ENCODE measurements at places on chromosomes 2 and 18. TPM values are rescaled to one million over a fixed set of nuclear protein-coding genes. Genes with fewer than 3 reads are reported as not detected.

GRCh38 chr2:127305990-127306585 is 12.1 kb upstream of the ERCC3 start:
- DNase-seq = no peak
- peaks cover 20% of the 10 kb centered on the region for H3K36me3 ChIP-seq
- no peak overlapping the region for H3K27ac ChIP-seq

GRCh38 chr2:209473930-209474419 is 50.1 kb downstream of the MAP2 start:
- H3K36me3 ChIP-seq = no peaks in the 10 kb centered on the region
- H3K4me3 ChIP-seq = no peak overlapping the region
- H3K27me3 ChIP-seq = no peaks in the 10 kb centered on the region
- H3K27ac ChIP-seq = no peak overlapping the region
- DNase-seq = no peak
- H3K4me1 ChIP-seq = no peaks in the 10 kb centered on the region

- no peaks in the 10 kb centered on the region for H3K4me1 ChIP-seq
- H3K27ac ChIP-seq = no peak overlapping the region
- no peak for DNase-seq
Measured at GRCh38 chr2:26534098-26534864, 56.4 kb upstream of the OTOF start.

GRCh38 chr2:173079141-173079540 is 3.5 kb downstream of the MAP3K20 start:
- no peak overlapping the region for H3K4me3 ChIP-seq
- no peaks in the 10 kb centered on the region for H3K27me3 ChIP-seq
- no peaks in the 10 kb centered on the region for H3K4me1 ChIP-seq
- DNase-seq = no peak

- no peaks in the 10 kb centered on the region for H3K4me1 ChIP-seq
- no peaks in the 10 kb centered on the region for H3K27me3 ChIP-seq
- H3K4me3 ChIP-seq = no peak overlapping the region
- H3K36me3 ChIP-seq = no peaks in the 10 kb centered on the region
- DNase-seq = no peak
Measured at GRCh38 chr2:119549241-119549640, 5.0 kb downstream of the CFAP221 start.

DNA sequence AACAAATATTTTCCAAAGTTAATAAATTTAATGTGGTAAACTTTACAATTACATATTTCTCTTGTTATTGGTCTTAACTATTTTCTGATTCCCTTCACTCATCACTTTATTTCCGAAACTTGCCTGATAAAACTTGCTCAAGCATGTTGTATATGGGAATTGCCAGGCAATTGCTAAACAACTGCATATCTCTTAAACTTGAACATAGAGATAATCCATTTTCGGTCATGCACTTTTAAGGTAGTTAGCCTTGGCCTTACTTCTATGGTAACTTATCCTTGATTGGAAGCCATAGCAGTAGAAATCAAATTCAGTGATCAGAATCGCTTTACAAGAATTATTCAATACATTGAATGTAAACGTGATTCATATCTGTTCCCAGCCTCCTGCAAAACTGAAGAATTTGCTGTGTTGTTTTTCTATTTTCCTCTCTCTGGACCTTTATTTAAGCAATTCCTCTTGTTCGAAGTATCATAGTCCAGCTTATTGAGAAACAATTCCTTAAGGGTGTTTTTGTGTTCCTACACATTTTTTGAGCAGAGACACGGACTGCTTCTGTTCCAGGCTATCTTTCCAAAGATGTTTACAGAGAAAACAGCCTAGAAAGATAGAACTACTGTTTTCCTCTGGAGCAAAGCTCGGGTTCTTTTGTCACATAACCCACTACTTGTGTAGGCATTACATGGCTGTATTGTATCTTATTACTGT is 674.3 kb downstream of the IRS1 start:
- DNase-seq = no peak
- H3K4me3 ChIP-seq = no peak overlapping the region
- H3K27ac ChIP-seq = no peak overlapping the region
- H3K27me3 ChIP-seq = no peaks in the 10 kb centered on the region
- H3K4me1 ChIP-seq = no peaks in the 10 kb centered on the region

- no peaks in the 10 kb centered on the region for H3K27me3 ChIP-seq
- H3K36me3 ChIP-seq = no peaks in the 10 kb centered on the region
- DNase-seq = no peak
- no peak overlapping the region for H3K4me3 ChIP-seq
- H3K27ac ChIP-seq = no peak overlapping the region
- no peaks in the 10 kb centered on the region for H3K4me1 ChIP-seq
Measured at GRCh38 chr2:240900141-240900860, 4.3 kb upstream of the MAB21L4 start.

GRCh38 chr2:3141696-3142095 is 235.9 kb downstream of the EIPR1 start:
- no peak overlapping the region for H3K4me3 ChIP-seq
- no peak for DNase-seq
- no peaks in the 10 kb centered on the region for H3K27me3 ChIP-seq
- H3K4me1 ChIP-seq = no peaks in the 10 kb centered on the region
- no peak overlapping the region for H3K27ac ChIP-seq

GRCh38 chr18:78364388-78364960 is 615.1 kb upstream of the SALL3 start:
- H3K4me3 ChIP-seq = no peak overlapping the region
- no peaks in the 10 kb centered on the region for H3K27me3 ChIP-seq
- no peaks in the 10 kb centered on the region for H3K36me3 ChIP-seq
- H3K4me1 ChIP-seq = no peaks in the 10 kb centered on the region

- no peak overlapping the region for H3K27ac ChIP-seq
- no peaks in the 10 kb centered on the region for H3K36me3 ChIP-seq
- no peak for DNase-seq
- H3K4me3 ChIP-seq = no peak overlapping the region
- H3K27me3 ChIP-seq = no peaks in the 10 kb centered on the region
Measured at GRCh38 chr2:186570604-186571003, 19.3 kb upstream of the ITGAV start.

DNA sequence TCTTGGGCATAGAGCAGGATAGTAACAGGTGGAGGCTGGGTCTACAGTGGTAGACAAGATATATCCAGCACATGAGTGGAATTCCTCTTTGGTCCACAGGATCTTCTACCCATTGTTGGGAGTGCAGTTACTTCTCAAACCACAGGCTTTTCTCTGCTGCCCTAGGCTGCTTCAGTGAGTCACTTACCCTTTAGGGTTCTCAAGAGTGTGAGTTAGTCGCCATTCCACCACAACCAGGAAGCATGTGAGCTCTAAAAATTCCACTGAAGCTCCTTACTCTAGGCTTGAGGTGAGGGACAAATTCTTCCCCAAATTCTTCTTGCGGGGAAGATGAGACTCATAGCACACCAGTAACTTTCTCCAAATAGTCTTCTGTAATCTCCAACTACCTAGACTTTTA is 189.4 kb downstream of the PLCL1 start:
- peaks cover 22% of the 10 kb centered on the region for H3K4me1 ChIP-seq
- no peak overlapping the region for H3K4me3 ChIP-seq
- H3K27me3 ChIP-seq = no peaks in the 10 kb centered on the region
- H3K27ac ChIP-seq = no peak overlapping the region
- DNase-seq = no peak

DNA sequence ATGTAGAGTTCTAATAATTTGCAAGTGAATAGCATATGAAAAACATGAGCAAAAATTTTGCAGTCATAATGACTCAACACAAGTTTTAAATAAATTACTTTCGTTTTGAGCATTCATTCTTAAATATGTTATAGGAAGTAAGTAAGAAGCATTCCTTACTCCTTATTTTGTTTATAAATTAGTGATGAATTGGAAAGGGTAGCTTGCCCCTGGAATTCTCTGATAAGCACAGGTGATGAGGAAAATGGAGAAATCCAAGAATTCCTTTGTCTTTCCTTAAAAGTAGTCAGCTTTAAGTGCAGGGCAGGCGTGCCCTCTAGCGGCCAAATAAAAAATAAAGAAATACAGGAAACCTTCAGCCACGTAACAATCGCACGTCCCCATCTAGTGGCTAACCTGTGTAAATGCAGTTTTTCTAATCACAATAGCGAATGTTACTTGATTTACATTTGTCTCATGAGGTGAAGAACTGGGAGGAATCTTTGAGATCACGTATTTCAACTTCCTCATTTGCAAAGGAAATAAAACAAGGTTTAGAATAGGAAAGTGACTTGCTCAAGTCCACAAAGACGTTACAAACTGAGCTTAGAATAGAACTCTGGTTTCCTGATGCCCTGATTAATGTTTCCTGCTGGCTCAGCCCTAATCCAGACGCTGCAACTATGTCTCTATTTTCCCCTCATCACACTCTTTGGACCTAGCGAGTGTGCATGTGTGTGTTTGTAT is 47.2 kb upstream of the ZNG1B start:
- H3K27me3 ChIP-seq = no peaks in the 10 kb centered on the region
- H3K27ac ChIP-seq = no peak overlapping the region
- H3K36me3 ChIP-seq = no peaks in the 10 kb centered on the region

DNA sequence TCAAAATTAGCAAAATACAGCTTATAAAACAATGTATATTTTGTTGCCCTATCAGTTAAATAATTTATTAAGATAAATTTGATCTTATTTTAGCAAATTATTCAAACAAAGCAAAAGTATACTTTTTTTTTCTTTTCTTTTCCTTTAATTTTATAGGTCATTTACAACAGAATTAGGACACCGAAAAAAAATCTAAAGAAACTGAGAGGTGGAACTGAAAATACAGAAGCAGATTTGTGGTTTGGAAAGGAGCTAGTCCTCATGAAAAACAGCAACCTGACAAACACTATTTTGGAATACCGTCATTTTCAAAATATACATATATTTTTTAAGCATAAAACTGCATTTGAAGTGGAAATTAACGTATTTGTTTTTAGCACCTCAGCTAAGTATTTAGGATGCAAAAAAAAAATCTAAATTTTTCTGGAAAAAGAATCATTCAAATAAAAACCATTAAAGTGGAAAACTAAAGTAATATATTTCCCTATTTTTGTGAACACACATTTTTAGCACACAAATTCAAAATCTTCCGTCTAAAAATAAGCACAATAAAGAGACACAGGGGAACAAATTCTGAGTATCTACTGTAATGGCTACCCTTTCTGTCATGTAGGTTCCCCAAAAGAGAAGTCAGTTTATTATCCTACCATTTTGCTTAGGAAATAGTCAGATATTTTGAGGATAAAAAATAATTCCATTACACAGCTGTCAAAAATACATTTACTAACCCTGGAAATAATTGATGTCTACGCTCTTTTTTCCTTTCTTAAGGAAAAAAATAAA is 2.7 kb downstream of the CCDC88A start:
- H3K27me3 ChIP-seq = no peaks in the 10 kb centered on the region
- H3K27ac ChIP-seq = peak overlapping the region; percentile 13
- no peaks in the 10 kb centered on the region for H3K36me3 ChIP-seq
- H3K4me1 ChIP-seq = peaks cover 17% of the 10 kb centered on the region
- no peak for DNase-seq
- no peak overlapping the region for H3K4me3 ChIP-seq

DNA sequence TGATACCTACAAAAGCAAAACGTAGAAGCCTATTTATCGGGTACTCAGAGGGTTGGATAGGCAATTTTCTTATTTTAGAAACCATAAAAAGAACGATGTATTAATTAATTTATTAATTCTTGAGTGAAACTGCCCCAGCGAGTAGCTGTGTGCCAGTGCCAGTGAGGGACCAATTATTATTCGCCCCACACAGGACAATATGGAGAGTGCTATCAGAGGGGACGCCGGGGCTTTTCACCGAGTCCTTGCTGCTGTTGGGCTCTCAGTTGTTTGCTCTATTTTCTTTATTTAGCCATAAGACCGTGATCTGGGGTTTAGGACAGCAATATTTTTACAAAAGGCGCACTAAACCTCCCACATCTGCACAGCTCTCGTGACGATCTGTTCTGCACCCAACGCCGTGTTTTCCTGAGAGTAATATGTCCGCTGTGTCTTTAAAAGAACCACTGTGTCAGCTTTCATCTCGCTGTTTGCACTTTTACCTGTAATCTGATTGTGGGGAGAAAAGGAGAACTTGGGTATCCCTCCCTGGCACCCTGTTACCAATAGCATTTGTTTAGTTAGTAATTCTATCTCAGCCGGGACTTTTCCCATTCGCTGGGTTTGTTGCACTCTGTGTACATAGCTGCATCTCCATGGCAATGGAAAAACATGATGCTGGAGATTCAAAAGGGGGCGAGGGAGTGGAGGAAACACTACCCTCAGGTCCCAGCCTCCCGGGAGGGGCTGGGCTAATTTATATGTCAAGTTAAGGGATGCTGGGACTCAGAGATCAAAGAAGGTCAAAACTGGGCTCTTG is 30.1 kb upstream of the ZNF516 start:
- no peaks in the 10 kb centered on the region for H3K4me1 ChIP-seq
- no peak overlapping the region for H3K27ac ChIP-seq
- DNase-seq = no peak
- no peak overlapping the region for H3K4me3 ChIP-seq

DNA sequence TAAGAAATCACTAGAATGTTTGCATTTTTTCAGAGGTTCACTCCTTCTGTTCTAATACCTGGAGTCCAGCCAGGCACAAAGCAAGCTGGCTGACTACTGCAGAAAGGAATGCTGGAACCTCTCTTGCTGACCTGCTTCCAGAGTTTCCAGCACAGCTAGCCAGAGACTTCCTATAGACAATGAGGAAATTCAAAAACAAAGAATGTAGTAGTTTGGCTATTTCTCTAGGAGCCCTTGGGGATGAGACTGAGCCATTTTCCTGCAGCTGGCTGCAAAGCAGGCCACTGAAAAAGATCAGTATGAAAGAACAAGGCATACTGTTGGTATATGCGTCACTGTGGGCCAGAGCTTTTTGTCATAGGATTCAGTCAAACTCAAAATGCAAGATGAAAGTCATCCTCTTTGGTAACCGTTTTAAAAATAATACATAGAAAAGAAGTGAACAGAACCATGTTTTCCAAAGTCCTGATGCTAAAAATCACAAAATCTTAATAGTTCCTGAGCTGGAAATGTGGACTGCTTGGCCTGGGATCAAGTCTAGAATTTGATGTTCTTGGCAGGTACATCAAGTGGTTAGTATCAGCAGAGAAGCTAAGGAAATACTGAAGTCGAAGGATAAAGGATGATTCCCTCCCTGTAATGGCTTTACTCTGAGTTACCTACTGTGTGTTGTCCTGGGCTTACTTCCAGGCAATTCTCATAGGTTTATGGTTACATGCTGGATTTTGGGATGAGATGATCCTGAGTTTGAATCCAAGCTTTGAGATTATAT is 9.0 kb upstream of the DSEL start:
- H3K36me3 ChIP-seq = no peaks in the 10 kb centered on the region
- H3K4me3 ChIP-seq = no peak overlapping the region
- H3K27me3 ChIP-seq = no peaks in the 10 kb centered on the region
- no peak for DNase-seq

The ATOH8 gene
- total RNA-seq = not detected

The ZC3H6 gene
- 7.2 TPM for total RNA-seq

The GAREM1 gene
- total RNA-seq = not detected

The GTF3C2 gene
- 76.7 TPM for total RNA-seq

The CD207 gene
- total RNA-seq = not detected

The VIL1 gene
- total RNA-seq = not detected

The DHRS9 gene
- 0.20 TPM for total RNA-seq

The SERPINB11 gene
- not detected for total RNA-seq

The CCDC121 gene
- total RNA-seq = 0.58 TPM
